ENCODE measurements at places on chromosomes 7 and 10.

DNA sequence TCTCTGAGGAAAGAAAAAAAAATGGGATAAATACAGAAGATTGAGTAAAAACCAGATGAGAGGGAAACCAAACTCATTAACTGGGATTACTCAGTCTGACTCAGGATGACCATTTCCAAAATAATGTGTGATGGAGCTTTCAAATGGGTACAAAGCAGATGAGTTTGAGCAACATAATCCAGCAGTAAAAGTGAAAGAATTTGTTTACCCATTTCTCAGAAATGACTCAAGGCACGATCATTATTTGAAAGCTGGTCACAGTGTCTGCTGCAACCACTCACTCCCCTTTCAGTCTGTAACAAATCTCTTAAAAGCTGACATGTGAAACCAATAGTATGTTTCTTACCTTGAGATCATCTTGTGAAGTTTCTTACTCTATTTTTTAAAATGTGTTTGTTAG is 104.7 kb upstream of the KLF14 start:
- no peak for DNase-seq

DNA sequence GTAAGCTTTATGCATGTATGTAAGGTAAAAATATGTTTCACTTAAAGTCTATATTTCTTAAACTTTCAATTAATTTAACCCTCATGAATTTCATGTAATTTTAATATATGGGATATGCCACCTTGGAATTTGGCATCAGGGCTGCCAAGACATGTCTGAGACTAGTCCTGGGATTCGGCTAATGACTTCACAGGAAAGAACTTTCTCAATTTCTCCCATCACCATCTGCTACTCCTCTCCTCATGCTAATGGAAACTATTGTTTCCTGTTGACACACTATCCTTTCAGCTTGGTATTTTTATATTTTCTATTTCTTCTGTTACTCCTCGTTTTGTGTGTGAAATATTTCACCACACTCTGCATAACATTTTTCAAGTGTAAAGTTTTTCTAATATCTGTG is 205.9 kb downstream of the ARL4A start:
- DNase-seq = no peak

DNA sequence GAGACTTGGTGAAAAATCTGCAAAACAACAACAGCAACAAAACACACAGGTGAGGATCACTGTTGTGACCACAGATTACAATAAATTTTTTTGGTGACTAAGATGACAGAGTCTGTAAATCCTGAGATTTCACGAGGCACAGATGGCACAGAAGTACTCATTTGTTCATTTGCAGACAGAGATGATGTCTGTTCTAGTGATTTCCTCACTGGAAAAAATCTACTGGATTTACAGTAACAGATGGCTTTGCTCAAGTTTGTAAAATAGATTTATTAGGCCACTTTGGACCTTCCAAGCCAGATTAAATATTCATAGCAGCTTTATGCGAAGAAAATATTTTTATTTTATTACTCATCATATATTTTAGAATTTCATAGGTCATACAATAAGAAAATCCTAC is 113.5 kb upstream of the IL6 start:
- no peak for DNase-seq

DNA sequence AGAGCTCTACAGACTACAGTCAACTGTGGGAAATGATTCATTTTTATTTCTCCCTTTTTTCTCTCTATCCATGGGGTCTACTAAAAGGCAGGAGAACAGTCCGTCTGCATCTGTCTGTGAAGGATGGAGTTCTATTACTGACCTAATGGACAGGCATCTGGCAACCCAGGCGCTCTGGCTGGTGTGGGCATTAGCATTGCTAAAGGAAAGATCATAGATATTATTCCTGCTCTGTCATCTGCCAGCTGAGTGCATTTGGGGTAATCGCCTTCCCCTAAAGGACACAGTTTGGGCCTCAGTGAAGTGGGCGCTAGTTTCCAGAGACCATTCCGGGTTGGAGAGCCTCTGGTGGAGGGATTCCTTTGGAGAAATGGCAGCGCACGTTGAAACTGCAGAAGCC is 201.3 kb upstream of the TCERG1L start:
- no peak for DNase-seq

- no peak for DNase-seq
These were observed 178.0 kb upstream of the FRMD4A start for GRCh38 chr10:14508725-14509124.

DNA sequence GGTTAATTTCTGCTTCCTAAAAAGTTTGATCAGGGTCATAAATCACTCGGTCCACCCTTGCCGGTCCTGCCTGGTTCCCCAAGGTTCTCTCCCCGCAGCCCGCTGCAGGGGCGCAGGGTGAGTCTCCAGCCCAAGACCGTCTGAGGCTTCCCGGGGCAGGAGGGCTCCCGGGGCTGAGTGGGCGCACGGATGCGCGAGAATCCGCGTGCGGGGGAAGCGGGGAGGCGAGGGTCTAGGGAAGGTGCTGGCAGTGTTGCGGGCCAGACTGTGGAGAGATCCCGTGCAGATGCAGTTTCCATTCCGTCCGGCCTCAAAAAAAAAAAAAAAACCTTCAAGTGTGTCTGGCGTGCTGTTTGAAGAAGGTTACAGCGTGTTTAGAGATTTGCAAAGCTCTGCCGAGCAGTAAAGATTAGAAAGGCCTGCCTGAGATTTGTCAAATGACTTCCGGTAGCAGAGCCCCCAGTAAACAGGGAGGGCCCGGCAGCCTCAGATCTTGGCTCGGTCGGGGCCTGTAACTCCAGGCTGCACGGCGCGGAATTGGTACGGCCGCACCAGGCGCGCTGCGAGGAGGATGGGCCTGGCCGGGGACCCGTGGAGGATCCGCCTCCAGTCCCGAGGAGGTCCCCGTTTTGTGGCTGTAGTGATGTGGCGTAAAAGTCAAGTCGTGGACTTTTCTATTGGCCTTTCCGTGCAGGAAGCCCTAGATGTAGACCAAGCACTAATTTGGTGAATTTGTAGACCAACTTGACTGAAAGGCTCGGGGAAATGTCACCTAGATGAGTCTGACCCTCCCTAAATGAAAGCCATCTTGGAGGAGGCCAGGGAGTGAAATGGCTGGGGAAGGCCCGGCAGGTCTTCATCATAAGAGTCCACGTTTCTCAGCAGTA is 293.2 kb upstream of the NFE2L3 start:
- DNase-seq = peak; percentile 60

DNA sequence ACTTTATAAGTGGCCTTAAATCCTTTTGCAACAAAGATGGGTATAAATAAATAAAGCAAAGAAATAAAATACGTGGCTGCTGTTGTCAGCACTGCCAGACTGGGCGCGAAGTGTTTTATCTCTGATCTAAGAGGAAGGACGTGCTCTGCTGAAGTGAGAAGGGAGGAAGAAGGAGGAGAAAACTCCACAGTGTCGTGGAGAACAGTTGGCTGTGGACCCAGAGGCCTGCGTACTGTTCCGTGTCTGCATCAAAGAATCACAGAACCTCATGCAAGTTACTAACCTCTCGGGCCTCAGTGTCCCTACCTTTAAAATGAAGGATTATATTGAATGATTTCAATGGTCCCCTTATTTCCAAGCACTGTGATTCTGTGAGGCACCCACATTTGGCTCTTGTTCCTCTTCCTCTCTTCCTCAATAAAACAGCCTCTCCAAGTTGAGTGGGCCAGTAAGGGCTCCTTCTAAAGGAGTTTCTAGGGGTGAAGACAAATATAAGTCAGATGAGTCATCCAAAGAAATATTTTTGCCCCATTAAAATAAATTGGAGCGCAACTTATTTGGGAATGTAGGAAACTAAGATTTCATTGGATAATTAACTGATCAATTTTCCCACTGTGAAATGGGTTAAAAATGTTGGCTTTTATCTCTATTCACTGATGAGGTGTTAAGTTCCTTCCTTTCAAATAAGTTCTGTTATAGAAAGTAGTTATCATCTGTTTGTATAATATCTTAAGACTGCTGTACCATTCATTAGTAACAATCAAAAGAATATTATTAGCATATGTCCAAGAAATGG is 126.9 kb upstream of the EFCAB10 start:
- DNase-seq = no peak

- no peak for DNase-seq
These were observed 147.2 kb upstream of the FAM171A1 start for GRCh38 chr10:15518250-15518649.

DNA sequence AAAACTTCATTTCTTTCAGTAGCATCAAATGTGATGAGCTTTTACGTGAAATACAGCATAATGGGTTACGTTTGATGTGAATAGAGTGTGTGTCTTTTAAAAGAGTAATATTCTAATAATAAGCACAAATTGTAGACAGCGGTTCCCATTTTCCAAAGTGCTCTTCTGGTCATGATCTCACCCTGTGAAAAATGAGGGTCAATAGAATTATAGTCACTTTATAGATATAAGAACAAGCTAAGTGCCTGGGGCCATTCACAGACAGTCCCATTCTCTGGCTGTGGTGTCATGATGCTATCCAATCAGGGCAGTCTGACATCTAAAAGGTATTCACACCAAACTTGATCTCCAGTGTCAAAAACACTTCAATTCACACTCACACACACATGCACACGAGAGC is 830.8 kb upstream of the AUTS2 start:
- DNase-seq = no peak

DNA sequence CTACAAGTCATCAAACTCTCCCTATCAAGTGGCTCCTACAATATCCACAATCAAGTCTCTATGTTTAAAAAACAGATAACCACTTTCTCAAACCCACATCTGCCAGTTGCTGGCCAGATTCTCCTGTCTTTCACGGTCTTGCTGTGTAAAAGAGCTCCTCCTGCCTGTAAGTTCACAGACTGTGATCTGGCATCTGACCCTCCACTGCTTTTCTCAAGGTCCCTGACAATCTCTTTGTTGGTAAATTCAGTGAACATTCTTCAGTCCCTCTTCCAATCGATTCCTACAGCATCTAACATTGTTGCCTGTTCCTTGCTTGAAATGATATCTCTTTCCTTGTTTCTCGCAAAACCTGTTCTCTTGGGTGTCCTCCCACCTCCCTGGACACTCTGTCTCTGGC is 18.5 kb upstream of the LMOD2 start:
- DNase-seq = no peak

- DNase-seq = no peak
These were observed 185.7 kb upstream of the GHITM start for GRCh38 chr10:83953589-83953988.

- DNase-seq = no peak
These were observed 207.6 kb upstream of the PLXNA4 start for GRCh38 chr7:132783824-132784223.

DNA sequence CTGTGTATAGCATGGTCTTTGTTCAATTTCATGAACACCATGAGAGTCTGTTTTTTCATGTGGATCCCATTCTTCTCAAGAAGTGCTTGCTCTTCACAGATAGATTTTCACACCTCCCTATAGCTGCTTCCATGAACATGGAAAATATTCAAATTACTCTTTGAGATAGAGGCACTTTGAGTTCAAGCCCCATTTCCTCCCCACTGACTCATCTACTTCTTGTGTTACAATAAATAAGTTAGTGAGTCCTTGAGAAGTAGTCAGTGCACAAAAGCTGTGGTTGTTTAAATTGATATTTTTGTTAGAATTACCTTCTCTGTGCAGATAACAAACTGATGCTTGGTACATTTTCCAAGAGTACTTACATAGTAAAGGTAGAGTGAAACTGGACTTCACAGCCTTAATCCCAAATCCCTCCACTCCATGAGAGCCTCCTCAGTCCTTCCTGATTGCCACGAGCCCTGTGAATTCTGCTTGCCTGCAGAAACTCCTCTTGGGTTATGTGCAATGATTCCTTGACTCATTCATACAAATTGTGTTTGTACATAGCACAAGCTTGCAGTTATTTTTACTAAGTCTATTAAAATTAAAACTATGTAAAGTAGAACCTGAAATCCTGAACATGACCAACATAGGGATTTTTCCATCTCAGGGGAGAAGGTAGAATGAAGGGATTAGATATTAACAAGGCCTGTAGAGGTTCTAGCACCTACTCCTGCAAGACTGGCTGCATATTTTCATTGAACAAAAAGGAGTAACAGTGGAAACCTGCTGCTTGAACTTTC is 496.2 kb downstream of the TNS3 start:
- DNase-seq = no peak

- DNase-seq = no peak
These were observed 226.5 kb downstream of the PRKG1 start for GRCh38 chr10:51300617-51301304.

- DNase-seq = peak; percentile 6
These were observed 53.7 kb downstream of the ZRANB1 start for GRCh38 chr10:124995605-124996004.

GRCh38 chr10:118107541-118107940 is 60.8 kb upstream of the RAB11FIP2 start:
- DNase-seq = no peak

GRCh38 chr7:52876402-52876801 is 159.0 kb upstream of the POM121L12 start:
- no peak for DNase-seq

DNA sequence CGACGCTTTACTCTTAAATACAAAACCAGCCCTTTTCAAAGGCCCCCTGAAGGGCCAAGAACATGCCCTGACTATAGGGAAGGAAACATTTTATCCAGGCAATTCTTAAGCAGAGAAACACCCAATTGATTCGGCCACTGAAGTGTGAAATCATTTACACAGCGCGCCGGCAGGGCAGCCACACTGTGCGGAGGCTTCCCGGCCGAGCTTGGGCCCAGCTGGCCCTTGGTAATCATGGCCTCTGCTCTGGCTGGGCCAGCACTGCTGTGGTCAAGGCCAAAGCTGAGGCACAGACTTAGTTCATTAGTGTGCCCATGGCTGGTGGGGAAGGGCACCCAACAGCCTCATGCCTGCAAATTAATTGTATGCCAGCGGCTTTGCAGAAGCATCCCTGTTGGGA is 143.7 kb upstream of the HABP2 start:
- no peak for DNase-seq

- peak; percentile 83 for DNase-seq
These were observed 174.8 kb downstream of the KIAA1217 start for GRCh38 chr10:24383681-24384106.

- no peak for DNase-seq
These were observed 216.1 kb upstream of the PRPS1L1 start for GRCh38 chr7:18243731-18244130.

GRCh38 chr10:104899779-104900178 is 258.7 kb downstream of the SORCS3 start:
- no peak for DNase-seq

GRCh38 chr7:102061981-102062390 is 224.7 kb upstream of the SH2B2 start:
- DNase-seq = no peak

DNA sequence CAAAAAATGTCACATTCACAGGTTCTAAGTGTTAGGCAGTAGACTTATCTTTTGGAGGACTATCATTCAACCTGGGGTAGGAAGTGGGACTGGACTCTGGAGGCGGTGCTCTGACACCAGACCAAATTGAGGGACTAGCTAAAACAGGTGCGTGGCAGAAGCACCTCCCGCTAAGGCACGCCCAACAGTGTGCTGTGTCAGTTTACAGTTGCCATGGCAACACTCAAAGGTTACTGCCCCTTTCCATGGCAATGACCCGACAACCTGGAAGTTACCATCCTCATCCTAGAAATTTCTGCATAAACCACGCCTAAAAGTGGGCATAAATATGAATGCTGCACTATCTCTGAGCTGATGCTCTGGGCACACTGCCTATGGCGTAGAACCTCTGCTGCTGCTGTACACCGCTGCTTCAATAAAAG is 14.0 kb upstream of the BLNK start:
- DNase-seq = peak; percentile 65

All from WTC11 (cell line).